ENCODE measurements at places on chromosomes 12 and 14.

DNA sequence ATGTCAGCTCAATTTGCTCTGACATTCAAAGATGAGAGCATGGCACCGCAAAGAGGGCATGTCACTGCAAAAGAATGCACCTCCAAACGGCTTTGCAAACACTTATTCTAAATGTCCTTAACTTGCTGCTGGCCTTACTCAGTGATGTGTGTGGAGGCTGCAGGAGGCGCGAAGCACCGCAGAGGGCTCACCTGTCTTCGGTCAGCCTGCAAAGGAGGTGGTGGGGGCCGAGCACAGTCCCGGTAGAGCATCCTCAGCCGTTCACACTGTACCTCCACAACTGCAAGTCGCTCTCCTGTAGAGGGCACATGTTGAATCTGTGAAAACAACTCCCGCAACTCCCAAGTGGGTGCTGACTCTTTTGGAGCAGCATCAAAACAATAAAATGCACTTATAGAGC is 93.8 kb downstream of the TRAFD1 start:
- no peak for DNase-seq

GRCh38 chr12:78145398-78145797 is 314.7 kb downstream of the NAV3 start:
- no peak for DNase-seq

DNA sequence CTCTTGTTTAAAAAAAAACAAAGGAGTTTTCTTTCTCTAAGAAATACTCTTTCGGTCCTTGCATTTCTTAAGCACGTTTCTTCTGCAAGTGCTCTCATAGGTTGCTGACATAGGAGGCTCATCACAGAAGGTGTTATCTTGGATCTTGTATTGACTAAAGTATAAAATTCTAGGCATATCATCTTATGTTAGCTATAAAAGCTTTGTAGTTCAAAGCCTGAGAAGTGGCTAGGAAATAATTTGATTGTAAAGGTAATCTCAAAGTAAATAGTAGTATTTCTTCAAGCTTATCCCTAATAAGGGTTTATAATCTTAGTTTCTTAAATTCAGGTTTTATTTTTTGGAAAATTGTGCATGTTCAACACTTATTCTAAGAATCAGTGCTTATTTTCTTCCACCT is 778.9 kb downstream of the TMTC2 start:
- DNase-seq: no peak

GRCh38 chr12:3071107-3071506 is 6.1 kb upstream of the TSPAN9 start:
- DNase-seq: peak; percentile 14

DNA sequence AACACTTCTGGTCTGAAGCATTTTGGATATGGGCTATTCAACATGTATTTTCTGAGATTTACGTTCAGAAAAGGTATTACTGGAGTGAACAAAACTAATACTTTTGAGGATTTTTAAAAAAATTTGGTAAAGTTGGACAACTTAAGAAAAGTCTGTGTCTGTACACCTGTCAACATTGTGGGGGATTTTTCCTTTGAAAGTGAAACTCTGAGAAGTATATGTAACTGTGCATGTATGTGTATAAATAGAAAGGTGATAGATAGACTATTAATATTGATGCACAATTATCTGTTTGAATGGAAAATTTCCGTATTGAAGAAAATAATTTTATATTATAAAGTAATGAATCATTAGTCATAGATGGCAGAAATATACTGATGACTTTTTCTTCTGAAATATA is 312.8 kb upstream of the MDGA2 start:
- no peak for DNase-seq
